ENCODE measurements at places on chromosomes 7 and 10.
A peak's percentile ranks its signal among the peaks of the same experiment; 100 is the strongest.

- no peak for DNase-seq
Measured at GRCh38 chr7:46178661-46179060, 257.6 kb upstream of the IGFBP3 start.

GRCh38 chr7:29035044-29035740 is 77.1 kb upstream of the TRIL start:
- DNase-seq = peak; percentile 51

GRCh38 chr10:6037422-6037821 is 24.7 kb downstream of the IL2RA start:
- no peak for DNase-seq

DNA sequence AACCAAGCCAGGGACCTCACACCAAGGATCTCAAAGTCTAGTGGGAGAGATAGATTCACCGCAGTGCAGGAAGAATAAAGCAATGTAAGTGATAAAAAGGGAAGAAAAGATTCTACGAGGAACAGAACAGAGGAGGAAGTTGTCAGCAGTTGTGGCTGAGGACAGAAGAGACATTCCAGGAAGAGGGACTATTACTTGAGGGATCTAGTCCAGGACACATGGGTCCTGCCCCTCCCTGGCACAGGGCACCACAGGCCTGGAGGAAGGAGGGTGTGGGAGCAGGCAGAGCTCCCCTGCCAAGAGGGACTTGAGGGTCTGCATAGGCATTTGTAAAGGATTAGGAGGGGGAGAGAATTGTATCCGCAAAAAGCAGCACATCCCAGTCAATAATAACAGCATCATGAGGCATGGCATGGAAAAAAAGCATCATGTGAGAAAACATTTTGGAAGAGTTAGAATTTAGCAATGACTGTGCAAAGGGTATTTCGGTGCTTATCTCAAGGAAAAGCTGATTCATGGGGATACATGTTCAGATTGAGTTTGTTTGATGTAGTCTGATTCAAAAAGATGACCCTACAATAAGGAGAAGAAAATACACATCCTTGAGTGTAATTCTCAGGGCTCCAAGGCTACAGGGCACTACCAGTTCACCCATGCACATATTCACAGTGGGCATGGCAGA is 12.7 kb downstream of the C10orf71 start:
- no peak for DNase-seq

GRCh38 chr7:36637417-36637816 is 86.9 kb downstream of the AOAH start:
- no peak for DNase-seq

DNA sequence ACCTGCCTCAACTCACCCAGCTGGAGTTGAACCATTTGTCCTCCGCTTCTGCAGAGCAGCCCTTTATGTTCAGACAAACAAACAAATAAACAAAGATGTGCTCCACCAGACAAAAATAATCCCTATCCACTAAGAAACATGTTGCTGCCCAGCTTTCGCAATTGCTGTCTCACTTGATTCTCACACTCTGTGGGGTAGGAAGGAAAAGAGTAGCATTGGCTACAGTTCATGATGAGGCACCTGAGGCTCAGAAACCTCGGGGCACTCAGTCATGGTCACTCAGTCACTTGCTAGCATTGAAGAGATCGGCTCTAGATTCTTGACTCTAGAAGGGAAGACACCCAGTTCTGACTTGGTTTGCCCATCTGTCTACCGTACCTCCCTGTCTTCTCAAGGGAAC is 88.0 kb upstream of the ZMIZ1 start:
- no peak for DNase-seq

- no peak for DNase-seq
Measured at GRCh38 chr10:50604049-50604640, 19.6 kb downstream of the SGMS1 start.

- no peak for DNase-seq
Measured at GRCh38 chr7:2673934-2674333, 14.1 kb upstream of the AMZ1 start.

DNA sequence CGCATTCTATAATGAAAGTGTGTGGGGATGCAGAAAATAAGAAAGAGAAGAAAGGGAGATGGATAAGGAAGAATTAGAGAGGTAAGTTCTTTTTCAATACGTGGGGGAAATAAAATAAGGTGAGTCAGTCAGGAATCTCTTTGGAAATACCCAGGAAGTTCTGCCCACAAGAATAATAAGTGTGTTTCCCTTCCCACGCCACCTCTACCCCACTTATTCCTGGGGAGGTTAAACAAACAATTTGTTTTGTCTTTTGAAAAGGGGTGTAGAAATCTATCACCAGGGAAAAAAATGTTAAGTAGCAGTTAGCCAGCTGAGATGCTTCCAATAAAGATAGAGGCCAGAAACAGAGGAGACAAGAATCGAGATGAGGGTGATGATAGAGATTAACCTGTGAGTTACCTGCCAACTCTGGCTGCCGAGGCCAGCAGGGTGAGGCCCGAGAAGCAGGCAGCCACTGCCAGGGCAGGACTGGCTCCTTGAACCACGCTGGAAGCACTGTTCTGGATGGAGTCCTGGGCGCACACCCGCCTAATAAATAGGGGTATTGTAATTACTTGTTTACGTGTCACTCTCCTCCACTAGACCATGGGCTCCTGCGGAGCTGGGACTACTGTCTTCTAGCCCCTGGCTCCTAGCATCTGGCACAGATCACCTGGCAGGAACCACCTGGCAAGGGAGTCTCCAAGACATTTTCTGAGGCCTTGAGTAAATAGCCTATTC is 191.3 kb downstream of the FGFR2 start:
- no peak for DNase-seq

DNA sequence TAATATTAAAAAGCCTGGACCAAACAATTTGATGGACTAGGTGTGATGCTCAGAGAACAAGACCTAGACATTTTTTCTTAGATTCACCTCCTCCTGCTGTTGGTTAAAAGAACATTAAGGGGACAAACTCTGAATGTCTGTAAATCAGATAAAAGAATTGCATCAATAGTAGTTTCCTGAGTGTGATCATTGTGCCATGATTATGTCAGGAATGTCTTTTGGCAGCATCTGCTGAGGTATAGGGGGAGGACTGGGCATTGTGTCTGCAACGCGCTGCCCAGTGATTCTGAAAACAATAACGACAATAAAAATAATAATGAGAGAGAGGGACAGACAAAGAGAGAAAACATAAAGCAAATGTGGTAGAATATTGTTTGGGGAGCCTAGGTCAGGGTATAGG is 6.9 kb downstream of the C7orf57 start:
- DNase-seq = no peak

DNA sequence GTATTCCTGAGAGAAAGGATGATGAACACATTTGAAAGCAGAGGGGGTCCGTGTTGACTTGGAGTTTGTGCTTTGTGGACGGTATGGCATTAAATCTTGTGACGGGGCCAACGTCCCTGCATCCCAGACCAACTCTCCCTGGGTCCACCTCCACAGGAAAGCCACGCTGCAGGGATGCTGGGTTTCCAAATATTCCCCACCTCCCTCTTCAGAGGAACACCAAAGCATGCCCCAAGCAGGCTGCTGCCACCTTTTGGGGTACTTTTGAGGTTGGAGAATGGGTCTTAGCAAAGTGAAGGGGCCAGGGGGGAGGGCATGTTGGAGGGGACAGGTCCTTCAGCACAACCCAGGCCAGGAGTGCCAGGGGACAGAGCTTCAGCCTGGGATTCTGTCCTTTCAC is 504.4 kb downstream of the TCERG1L start:
- DNase-seq = no peak

DNA sequence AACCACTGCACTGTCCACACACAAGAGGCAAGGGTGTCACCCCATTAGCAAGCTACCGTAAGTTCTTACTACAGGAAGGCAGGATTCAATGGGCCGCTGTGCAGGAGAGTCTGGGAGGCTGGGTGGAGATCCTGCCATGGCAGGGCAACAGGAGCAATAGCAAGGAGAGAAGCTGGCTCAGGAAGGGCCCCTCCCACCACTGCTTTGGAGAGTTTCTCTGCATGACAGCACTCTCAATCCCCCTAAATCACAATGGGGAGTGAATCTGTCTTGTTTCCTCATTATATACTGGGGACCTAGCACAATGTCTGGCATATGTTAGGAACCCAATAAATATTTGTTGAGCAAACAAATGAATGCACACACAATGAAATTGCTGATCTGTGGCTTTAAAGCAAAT is 83.2 kb upstream of the SFMBT2 start:
- DNase-seq = no peak

- no peak for DNase-seq
Measured at GRCh38 chr10:8294779-8295178, 240.3 kb downstream of the GATA3 start.

- DNase-seq = no peak
Measured at GRCh38 chr7:151429237-151429559, 10.7 kb downstream of the CRYGN start.

DNA sequence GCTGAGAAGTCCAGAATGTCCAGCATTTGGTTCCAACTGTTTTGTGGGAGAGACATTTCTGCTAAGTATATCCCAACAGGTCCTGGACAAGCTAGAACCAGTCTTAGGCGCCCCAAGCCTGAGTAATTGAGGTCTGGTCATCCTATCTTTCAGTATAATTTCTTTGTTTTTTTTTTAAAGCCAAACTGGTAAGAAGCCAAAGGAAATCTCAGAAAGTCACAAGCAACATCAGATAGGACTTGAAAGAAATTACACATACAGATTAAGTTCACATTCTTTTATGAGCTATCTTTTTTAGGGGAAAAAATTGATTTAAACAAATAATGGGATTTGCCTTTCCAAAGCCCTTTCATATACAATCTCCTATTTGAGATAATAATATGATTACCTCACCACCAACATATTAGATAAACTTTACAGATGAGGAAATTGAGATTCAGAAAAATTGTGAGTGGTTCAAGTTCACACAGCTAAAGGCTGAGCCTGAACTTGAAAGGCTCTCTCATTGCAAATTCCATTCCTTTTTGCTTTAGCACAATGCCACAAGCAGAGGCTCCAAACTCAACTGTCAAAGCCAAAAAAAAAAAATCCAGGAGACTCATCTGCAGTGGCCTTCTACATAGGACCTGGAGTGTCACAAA is 15.0 kb downstream of the PDLIM1 start:
- no peak for DNase-seq

- peak; percentile 96 for DNase-seq
Measured at GRCh38 chr7:23691320-23691719, 11.3 kb downstream of the FAM221A start.

DNA sequence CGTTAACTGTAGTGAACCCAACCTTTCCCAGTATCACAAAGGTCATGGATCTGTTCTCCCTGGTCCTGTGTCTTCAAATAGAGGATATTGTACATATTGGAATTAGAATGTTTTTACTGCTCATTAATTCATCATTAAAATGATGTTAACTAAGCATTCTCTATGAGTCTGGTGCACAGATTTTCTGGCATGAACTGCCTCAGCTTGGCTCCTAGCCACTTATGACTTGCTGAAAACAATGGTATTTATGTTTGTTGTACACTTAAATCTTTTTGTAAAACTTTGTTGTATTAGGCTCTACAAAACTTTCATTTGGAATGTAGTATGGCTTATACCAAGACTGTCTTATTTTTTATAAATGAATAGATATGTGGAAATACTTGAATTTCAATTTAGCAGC is 329.4 kb downstream of the TFEC start:
- DNase-seq = no peak

DNA sequence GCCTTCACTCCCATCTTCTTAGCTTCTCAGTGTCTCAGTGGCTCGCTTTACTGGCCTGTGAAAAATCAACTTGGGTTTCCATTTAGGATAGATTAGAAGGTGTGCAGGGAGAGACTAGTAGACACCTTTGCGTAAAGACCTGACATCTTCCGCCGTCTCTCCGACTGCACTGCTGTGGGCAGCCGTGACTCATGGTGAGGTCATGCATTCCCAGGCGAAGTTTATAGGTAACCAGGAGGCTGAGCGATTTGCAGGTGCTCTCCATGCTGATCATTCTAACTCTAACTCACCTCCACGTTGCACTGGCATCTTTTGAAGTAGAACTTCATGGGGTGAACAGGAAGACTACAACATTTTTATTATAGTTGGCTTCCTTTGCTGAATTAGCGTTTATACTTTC is 68.0 kb upstream of the ZNF438 start:
- DNase-seq = peak; percentile 82

DNA sequence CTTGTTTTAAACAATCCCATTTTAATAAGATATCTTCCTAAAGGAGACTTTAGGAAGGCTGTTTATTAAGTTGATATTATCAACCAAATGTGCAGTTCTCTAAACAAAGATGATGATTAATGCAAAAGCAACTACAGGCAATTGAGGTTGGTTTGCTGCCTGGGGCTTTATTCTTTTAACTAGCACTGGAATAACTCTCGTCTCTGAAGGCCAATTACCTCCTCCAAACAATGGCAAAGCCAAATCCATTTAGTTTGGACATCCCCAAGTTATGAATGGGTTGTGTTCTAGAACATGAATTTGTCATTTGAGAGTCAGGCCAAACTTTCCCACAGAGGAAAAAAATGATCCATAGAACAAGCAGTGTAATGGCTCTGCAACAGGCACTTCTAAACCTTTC is 114.1 kb downstream of the SLC16A9 start:
- peak; percentile 32 for DNase-seq

GRCh38 chr7:69871886-69872569 is 273.8 kb downstream of the AUTS2 start:
- no peak for DNase-seq
